ENCODE measurements at places on chromosomes 11 and 22. TPM values are rescaled to one million over a fixed set of nuclear protein-coding genes. Genes with fewer than 3 reads are reported as not detected.

DNA sequence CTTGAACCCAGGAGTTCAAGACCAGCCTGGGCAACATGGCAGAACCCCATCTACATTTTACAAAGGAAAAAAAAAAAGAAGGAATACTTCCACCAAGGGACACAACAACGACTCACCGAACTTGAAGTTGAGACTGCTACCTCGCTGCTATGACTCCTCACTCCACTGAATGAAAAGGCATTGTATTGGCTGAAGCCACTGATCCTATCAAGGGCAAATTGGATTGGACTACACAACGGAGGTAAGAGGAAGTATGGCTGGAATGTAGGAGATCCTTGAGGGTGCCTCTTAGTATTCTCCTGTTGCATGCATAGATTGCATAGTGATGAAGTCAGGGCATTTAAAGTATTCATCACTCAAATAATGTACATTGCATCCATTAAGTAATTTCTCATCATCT is 97.9 kb downstream of the CWF19L2 start:
- no peak for DNase-seq

GRCh38 chr11:130144141-130144540 is 15.4 kb upstream of the ST14 start:
- no peak for DNase-seq

DNA sequence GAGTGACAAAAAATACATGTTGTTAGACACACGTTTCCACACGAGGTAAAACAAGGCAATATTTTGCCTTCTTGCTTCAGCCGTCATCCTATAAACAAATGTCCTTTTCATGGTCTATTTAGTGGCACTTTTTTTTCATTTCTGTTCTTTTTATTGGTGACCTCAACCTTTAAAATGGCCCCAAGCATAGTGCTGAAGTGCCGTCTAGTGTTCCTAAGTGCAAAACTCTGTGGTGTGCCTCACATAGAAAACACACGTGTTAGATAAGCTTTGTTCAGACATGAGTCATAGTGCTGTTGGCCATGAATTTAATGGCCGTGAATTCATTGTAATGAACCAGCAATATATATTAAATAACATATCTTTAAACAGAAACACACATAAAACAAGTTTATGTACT is 15.6 kb downstream of the OVCH2 start:
- no peak for DNase-seq

- DNase-seq, result no peak
These were observed 59.2 kb upstream of the SHISAL1 start for GRCh38 chr22:44371741-44372525.

The CENPM gene
- not detected for total RNA-seq

The TRPC6 gene
- total RNA-seq, result not detected

The TRAPPC4 gene
- total RNA-seq, result 43.0 TPM

GRCh38 chr11:69538854-69539253 is 57.4 kb downstream of the LINC01488 start:
- DNase-seq, result no peak

- DNase-seq, result no peak
These were observed 545.9 kb downstream of the MIAT start for GRCh38 chr22:27203276-27203660.

DNA sequence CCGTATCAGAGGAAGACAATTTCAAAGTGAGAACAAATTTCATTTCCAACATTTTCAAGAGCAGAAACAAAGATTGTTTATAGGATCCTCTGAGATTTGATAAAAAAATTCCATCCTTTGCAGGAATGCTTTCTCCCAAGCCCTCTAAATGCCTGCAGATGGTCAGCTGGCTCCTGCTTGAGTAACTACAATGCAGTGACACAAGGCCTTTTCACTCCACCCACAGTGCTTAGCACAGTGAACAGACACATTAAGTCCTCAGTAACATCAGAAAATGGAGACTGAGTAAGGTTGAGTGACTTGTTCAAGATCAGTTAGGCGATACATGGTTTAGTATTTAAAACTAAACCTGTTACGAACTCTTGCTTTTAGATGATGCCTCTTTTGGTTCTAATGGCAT is 527.1 kb upstream of the CCDC90B start:
- DNase-seq, result no peak

- no peak for DNase-seq
These were observed 5.4 kb downstream of the PDE2A start for GRCh38 chr11:72668629-72669347.

The YPEL1 gene
- total RNA-seq, result 35.1 TPM

The PRAME gene
- not detected for total RNA-seq

DNA sequence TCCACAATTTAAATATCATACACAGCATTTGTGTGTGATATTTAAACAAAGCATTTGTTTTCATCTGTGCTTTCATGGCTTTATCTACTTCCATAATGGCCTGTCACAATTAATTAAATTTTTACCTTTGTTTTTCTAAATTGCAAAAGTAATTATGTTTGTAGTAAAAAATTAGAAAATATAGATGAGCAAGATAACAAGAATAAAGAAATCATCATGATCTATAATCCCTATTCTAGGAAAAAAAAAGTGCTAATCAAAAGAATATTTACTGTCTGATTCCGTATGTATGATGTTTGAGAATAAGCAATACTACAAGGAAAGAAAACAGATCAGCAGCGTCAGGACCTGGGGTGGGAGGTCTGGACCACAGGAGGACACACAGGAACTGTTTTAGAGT is 149.9 kb downstream of the NCAM1 start:
- no peak for DNase-seq

DNA sequence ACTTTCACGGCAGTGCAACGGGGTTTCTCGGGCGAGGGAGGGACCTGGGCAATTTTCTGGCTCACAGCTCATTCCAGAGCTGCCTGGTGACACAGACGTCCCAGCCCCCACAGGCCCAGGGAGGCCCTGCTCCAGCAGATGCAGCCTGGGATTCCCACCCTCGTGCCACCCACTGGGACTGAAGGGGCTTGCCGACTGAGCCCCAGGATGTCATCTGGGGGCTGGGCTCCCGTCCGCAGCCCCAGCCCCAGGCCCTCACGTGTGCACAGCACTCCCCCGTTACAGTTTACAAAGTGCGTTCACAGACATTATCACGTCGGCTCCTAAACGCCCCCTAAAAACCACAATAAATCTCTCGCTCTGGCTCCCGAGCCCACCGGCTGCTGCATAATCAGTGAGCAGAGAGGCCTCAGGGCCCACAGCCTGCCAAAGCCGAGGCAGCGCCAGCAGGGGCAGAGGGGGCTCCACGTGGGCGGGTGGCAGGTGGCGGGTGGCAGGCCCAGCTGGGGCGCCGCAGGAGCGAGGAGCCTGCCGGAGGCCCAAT is 76.9 kb upstream of the TCF20 start:
- no peak for DNase-seq

DNA sequence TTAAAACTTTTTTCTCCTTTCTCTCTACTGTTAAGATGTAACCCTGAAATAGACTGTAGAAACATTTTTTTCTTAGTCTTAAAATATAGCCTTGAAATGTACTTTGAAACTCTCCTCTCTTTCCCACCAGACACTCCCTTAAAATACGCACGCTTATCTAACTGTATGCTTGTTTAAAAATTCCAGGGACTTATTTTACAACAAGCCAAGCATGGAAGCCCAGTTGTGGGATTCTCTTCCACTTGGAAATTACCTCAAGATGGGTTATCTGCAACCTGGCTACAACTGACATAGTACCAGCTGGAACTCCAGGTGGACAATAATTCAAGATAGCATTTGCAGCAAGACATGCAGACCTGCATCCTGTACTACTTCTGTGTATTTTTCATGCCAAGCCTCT is 12.1 kb upstream of the CHORDC1 start:
- no peak for DNase-seq

- DNase-seq, result no peak
These were observed 48.4 kb upstream of the TSKU start for GRCh38 chr11:76734456-76735420.

DNA sequence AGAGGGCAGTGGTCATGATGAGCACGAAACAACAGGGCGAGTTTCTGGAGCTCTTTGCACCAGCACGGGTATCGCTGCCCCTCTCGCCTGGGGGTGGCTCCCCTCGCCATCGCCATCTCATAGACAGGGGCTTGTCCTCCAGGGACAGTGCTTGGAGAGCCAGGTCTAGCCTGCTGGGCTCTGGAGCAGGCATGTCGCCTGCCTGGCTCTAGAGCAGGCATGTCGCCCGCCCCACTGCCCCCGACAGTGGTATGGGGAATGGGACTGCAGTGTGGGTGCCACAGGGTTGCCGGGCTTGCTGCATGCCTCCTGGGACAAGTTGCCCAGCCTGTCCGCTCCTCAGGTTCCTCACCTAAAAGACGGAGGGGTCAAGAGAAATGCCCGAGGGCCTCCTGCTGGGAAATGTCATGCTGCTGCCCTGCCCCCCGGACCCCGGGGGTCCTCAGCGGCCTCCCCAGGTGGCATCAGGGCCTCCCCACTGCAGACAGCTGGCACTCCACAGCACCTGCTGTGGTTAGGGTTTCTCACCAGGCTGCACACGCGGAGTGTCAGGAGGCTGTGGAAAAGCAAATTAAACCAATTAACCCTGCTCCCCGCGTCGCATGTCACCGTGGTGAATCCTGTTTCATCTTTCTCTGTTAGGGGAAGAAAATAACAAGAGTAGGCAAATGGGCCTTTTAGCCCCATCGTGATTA is 403.0 kb downstream of the TBC1D22A start:
- no peak for DNase-seq

- DNase-seq, result peak; percentile 69
These were observed 138.8 kb upstream of the SOX6 start for GRCh38 chr11:16494918-16495691.

GRCh38 chr22:26665813-26666231 is 8.4 kb downstream of the MIAT start:
- DNase-seq, result no peak

DNA sequence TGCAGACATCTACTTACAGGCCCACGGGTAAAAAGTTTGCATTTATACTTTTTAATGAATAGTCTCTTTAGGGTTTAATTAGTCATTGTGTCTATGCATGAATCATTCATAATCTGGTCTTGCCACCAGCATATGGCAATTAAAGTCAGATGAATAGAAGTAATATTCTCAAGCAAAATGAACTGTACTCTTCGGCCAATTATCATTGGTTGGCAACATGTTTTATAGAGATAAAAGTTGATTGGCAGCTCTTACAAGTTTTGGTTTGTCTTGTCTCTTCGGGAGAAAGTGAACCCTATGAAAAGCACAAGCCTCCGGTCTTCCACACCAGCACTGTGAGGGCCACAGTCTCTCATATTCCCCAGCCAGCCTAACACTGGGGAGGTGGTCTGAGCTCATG is 97.8 kb downstream of the OSBP2 start:
- no peak for DNase-seq

The LDLRAD3 gene
- 11.9 TPM for total RNA-seq

The KRTAP5-10 gene
- total RNA-seq, result not detected

The RAG2 gene
- total RNA-seq, result not detected

The FAM181B gene
- not detected for total RNA-seq

GRCh38 chr22:45304971-45305370 is 4.8 kb upstream of the FAM118A start:
- DNase-seq, result no peak

GRCh38 chr11:20031155-20032001 is 128.9 kb downstream of the DBX1 start:
- DNase-seq, result no peak

Measured in gastrocnemius medialis (tissue), 4 donors.